ENCODE measurements at places on chromosomes 12 and 14. TPM values are rescaled to one million over a fixed set of nuclear protein-coding genes. Genes with fewer than 3 reads are reported as not detected.

DNA sequence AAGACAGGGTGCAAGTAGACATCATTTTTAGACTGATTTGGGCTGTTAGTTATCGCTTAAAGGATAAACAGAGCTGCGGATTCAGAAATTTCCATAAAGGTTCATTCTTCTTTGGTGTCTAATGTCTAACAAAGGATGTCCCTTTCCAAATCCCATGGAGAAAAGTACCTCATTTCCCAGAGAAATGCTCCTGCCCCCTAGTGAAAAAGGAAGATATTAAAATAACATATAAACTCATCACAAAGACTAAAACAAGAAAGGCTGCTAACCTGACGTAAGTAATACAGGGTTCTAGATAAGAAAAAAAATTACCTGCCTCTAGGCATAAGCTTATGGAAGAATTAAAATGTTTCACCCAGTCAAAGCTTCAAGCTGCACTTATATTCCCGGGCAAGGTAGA lies 22.8 kb downstream of the ARMH4 start:
- DNase-seq, result no peak

- DNase-seq, result no peak
Observed at GRCh38 chr14:105926373-105927095, 400.2 kb downstream of the TMEM121 start.

- DNase-seq, result no peak
Observed at GRCh38 chr12:83390186-83390585, 703.5 kb downstream of the TMTC2 start.

- DNase-seq, result no peak
Observed at GRCh38 chr12:71947645-71948105, 9.0 kb downstream of the TPH2 start.

DNA sequence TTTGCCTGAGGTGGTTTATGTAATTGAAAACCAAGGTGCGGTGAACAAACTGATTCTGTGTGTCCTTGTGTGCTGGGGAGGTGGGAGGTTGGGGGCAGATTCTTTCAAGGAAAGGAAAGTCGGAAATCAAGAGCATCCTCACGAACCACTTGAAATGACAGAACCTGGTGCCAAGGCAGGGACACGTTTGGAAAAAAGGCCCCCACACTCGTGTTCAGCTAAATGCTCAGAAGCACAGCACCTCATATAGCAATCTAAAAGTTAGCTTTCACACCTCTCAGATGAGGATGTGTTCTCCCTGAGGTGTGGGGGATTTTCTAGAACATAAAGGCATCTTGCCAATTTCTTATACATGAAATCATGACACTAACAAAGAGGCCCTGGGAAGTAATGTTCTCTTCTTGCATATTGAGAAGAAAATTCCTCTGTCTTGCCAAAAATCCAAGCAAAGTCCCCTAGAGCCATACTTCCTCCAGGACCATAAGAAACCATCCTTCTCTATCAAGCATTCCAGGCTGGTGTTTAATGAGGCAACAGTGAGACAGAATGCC lies 119.6 kb downstream of the PLXNC1 start:
- no peak for DNase-seq

DNA sequence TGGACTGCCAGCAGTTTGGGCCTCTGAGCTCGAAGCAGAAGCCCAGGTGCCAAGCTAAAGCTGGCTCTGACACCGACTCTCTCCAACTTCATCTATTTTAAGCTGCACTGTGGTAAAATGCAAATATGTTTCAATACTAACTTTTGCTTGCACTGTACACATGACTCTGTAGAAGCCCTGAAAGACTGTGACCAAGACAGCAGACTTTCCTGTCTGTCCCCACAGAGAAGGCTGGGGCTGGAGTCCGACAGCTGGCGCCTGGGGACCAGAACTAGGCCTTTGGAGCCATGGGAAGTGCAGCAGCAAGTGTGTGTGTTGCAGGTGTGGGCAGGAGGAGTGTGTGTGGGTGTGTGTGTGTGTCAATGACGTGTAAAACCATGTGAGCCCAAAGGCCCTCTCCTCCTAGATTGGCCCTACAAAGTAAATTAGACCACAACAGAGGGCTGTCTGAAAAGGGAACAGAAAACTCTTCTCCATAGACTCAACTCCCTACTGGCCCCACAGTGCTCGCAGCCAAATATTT lies 16.4 kb upstream of the RAB35 start:
- DNase-seq, result no peak

GRCh38 chr12:62227091-62227490 lies 33.1 kb upstream of the USP15 start:
- no peak for DNase-seq

DNA sequence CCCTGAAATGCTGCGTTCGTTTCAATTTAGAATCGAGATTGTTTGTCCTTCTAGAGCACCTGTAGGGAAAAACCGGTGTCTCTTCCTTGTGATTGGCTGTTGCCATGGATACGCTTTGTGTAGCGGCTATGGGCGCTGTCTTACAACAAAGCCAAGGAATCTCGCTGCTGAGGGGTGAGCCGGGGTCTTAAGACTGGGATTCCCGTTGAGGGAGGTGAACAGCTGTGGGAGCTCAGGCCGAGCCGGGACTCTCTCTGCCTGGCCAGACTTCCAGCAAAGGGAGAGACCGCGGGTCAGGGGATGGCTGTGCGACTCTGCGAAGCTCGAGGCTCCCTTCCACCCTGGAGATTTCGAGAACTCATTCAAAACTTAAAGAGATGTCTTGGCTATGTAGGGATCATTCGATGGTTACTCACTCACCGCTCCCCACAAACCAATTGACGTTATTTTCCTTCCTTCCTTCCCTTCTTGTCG lies at the start of the genes LRRIQ1 and TSPAN19:
LRRIQ1 (plus strand) TSS at position 118 of the 474 bp plus-strand sequence. CDS start 1,826 bp downstream, outside the sequence.
TSPAN19 (minus strand) TSS at position 44 of the 474 bp plus-strand sequence. CDS start 6,331 bp downstream, outside the sequence.
- peak; percentile 77 for DNase-seq

DNA sequence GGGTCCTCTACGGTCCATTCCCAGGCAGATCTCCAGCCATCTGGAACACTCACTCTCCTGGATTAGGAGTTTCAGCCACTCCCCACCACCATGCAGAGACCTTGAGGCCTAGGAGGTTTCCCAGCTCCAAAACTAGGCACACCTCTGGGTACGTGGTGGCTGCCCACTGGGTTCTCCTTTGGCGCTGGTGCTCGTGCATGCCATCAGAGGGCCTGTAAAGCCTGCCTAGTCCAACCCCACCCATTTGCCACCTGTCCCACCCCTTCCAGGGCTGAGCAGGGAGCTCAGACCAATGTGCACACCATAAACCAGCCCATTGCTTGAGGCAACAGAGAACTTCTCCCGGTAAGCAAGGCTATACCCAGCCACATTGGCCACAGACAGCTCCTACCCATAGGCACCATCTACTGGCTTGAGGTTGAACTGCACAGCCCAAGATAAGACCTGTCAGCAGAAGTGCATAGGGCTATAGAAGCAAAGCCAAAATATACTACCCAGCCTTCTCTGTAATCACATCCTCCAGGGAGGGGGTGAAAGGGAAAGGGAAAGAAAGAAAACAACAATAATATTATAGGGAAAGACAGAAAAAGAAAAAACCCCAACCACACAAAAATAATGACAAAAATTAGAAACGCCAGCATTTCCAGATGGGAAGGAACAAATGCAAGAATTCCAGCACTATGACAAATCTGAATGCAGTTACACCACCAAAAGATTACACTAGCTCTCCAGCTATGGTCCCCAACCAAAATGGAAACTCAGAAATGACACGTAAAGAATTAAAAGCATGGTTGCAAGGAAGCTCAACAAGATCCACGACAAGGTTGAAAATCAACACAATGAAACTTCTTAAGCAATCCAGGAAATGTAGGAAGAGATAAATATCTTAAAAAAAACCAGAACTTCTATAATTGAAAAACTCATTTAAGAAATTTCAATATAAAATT lies 111.9 kb upstream of the CCDC175 start:
- DNase-seq, result peak; percentile 6

- DNase-seq, result no peak
Observed at GRCh38 chr12:25001311-25001710, 52.4 kb upstream of the BCAT1 start.

GRCh38 chr12:77433799-77434198 lies 368.4 kb upstream of the E2F7 start:
- DNase-seq, result no peak

- no peak for DNase-seq
Observed at GRCh38 chr14:98966475-98967162, 305.4 kb downstream of the BCL11B start.

GRCh38 chr12:93429852-93430251 lies 11.9 kb downstream of the UBE2N start:
- DNase-seq, result no peak

GRCh38 chr12:50032854-50033581 lies 7.7 kb upstream of the RACGAP1 start:
- no peak for DNase-seq

- DNase-seq, result no peak
Observed at GRCh38 chr14:23638414-23639047, 2.4 kb downstream of the DHRS2 start.

- DNase-seq, result no peak
Observed at GRCh38 chr14:21103411-21103709, 2.5 kb downstream of the TMEM253 start.

DNA sequence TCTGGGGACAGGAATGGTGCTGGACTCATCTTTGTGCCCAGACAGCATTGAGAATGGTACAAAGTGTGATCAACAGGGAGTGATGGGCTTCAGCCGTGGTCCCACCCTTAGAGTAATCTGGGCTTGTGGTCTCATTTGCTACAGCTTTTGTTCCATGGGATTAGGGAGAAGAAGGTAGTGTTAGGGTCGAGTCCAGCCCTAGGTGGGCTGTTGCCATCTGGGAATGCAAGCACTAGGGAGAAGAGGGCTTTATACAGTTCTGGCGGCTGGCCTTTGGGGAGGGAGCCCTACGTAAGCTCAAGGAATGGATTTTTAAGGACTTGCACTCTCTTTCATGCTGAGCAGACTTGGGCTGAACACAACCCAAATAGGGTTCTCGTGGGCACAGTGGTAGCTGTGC lies 4.9 kb downstream of the PLEKHG3 start:
- no peak for DNase-seq

DNA sequence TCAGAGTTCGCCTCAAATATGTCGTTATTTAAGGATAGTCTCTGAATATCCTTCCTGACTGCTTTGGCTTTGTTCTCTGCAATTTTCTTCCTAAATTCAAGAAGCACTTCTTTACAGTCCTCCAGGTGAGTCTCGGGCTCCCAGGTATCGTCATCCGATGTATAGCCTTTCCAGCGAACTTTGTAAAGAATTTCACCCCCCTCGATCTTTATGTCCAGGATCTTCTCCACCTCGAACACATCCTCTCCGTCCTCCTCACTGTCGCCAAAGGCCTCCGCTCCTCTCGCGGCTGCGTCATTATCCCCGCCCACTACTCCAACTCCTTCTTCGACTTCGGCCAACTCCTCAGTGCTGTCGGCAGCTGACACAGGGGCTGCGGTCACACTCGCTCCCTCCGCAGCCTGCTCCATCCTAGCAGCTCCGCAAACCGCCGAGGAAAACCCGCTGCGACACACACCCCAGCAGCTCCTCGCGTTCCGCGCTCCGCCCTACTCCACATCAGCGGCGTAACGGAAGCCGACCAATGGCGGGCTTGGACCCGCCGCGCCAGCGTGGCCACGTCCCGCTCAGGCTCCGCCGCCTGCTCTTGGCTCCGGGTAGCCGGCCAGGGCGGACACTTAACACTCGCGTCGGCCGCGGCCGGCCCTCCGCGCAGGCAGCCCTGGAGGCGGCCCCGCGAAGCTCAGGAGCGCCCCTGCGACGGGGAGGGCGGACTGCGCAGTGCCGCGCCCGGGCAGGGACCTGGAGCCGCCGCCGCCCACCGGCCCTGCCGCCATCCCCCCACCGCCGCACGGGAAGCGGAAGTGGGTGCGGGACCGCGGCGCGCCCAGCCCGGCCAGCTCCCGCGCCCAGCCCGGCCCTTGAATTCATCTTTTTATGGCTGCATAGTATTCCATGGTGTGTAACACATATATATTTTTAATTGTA lies 4.1 kb downstream of the CD163L1 start:
- DNase-seq, result no peak

GRCh38 chr12:52316290-52316689 lies 4.9 kb downstream of the KRT83 start:
- no peak for DNase-seq

- no peak for DNase-seq
Observed at GRCh38 chr14:24677956-24678355, 44.0 kb upstream of the GZMB start.

GRCh38 chr12:66063916-66064315 lies 66.6 kb downstream of the LLPH start:
- DNase-seq, result no peak

GRCh38 chr12:138898-139534 lies 72.4 kb downstream of the IQSEC3 start:
- DNase-seq, result no peak

- DNase-seq, result no peak
Observed at GRCh38 chr14:56092763-56093162, 25.4 kb upstream of the PELI2 start.

DNA sequence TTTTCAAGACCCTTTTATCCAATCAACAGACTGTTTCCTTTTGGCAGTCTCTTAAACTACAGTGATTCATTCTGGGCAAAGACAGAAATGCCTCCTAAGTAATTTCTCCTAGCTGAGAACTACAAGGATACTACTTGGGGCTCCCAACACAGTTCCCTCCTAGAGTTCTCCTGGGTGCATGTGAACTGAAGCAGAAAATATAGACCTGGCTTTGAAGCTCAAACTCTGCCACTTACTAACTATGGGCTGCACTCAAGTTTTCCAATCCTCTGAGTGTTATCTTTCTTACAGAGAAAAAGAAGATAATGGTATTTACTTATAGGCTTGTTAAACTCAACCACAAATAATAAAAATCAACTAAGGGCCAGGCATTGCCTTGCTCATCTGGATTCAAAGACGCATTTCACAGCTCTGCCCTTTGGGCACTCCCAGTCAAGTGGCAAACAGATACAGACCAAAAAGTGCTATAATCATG lies 97.6 kb downstream of the EFCAB11 start:
- DNase-seq, result no peak

DNA sequence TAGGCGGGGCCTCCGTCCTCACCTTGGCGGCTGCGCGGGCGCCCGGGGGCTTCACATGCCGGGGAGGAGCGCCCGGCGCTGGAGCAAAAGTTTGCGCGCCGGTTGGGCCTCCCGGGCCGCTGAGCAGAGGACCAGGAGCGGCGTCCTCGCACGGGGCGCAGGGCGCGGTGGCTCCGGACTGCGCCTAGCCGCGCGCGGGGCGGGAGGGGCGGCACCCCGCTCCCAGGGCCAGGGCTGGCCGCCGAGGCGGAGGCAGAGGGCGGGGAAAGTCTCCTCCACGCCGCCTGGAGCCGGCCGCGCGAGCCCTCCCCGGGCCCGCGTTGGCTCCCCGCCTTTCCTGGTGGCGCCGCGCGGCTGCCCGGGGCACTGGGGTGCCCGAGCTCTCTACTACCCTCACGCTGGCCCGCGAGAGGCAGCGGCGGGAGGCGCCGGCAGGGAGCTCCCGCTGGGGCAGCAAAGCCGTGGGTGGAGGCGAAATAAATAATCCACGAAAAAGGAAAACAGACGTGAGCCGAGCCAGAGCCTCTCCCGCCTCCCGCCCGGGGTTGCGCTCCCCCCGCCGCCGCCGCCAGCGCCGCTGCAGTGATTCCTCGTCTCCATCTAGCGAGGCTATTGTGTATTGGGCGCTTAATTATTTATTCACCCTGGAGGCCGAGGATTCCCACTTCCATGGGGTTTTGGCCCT lies 400 bp upstream of the PRIMA1 start:
- DNase-seq, result no peak

GRCh38 chr12:67958187-67958586 lies 31.1 kb upstream of the IFNG-AS1 start:
- DNase-seq, result no peak

BCL2L2 gene
- total RNA-seq, result 7.6 TPM

CRIP2 gene
- 195 TPM for total RNA-seq

GLT1D1 gene
- total RNA-seq, result not detected

HOXC4 gene
- not detected for total RNA-seq

TMEM121 gene
- total RNA-seq, result 11.3 TPM

BCL11B gene
- total RNA-seq, result 0.02 TPM

PRR4 gene
- not detected for total RNA-seq

AMN gene
- not detected for total RNA-seq

FAR2 gene
- 13.9 TPM for total RNA-seq

DTX1 gene
- total RNA-seq, result 2.8 TPM
